K562 (cell line): ENCODE measurements at places on chromosomes 6 and 20.

GRCh38 chr6:13795041-13795750 is 19.2 kb downstream of the MCUR1 start:
- peak; percentile 75 for DNase-seq

GRCh38 chr20:5863040-5863833 is 87.1 kb downstream of the TRMT6 start:
- no peak for DNase-seq

DNA sequence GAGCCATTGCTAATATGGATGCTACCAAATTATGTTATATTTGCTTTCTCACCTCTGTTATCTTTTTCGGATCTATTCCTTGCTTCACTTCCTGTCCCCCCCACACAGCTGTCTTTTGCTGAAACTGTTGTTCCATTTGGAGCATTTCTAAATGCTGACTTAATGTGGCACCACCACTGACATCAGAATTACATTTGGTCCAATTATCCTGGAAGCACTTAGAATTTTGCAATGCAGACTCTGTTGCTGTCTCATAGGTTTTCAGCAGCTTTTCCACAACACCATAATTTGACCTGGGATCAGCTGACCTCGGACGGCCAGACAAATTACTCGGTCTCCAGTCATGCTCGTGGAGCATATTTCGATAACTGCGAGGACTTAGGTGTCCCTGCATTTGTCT is 12.8 kb downstream of the KIAA0408 start:
- no peak for DNase-seq

DNA sequence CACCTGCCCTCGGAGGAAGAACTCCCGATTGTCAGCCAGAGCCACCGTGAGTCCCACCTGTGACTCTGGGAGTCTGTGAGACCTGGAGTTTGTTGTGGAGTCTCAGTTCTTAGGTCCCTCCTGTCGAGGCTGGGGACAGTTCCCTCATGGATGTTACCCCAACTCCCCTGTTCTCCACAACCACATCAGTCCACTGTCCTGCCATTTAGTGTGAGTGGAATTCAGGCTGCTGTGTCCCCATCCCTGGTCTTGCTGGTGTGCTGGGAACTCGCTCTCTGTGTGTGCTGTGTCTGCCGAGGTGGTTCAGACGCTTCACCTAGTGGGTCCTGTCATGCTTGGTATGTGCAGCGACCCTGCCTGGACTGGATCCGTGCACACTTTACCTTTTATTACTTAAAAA is 163.2 kb downstream of the DTNBP1 start:
- DNase-seq, result no peak

GRCh38 chr6:85669735-85670194 is 27.1 kb upstream of the SYNCRIP start:
- DNase-seq, result no peak

- no peak for DNase-seq
These were observed 188.2 kb upstream of the PRND start for GRCh38 chr20:4533368-4534133.

- DNase-seq, result peak; percentile 72
These were observed 4.8 kb downstream of the TRIM10 start for GRCh38 chr6:30156262-30156599.

DNA sequence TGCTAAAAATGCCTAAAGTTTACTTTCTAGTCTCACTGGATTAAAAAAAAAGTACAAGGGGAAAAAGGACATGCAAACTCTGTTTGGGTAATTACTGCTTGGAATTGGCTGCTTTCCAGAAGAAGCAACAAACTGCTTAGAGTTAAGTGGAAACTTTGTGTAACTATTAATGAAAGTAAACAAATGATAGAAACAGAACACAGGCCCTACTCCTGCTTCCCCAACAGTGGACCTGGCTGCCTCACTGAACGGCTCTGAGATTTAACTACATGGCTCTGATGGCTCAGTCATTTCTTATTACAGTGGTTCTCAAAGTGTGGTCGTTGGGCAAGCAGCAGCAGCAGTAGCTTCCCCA is 108.5 kb downstream of the MAN1A1 start:
- DNase-seq, result no peak

GRCh38 chr6:82616386-82617028 is 252.9 kb downstream of the TPBG start:
- no peak for DNase-seq

DNA sequence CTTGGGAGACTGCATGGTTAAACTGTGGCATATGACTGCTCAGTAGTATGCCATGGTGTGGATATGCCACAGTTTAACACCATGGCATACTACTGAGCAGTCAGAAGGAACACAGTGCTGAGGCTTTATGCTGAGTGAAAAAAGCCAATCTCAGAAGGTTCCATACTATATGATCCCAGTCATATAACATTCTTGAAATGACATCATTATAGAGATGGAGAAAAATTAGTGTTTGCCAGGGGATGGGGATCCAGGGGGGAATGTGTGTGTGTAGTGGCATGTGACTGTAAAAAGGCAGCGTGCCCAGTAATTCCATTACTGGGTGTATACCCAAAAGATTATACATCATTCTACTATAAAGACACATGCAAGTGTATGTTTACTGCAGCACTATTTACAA is 85.8 kb downstream of the FOXF2 start:
- DNase-seq, result no peak

DNA sequence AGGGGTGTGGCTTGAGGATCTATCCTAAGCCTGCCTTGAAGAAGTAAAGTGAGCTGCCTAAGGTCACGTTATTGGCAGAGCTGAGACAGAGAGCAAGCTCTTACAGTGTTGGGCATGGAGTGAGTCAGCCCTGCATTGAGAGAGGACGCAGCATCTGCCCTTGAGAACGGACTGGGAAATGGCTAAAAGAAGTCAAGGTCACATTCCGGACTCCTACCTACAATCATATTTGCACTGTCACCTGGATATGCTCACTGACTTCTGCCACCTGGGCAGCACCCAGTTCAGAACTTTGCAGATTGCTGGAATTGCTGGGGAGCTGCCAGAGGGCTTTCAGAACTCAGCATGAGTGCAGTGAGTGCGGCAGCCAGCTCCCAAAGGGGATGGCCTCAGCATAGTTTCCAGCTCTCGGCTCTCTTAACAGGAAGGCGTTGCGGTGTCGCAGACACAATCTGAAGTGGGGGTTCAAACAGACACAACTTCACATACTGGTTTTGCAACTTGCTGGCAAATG is 199.3 kb upstream of the SGK1 start:
- peak; percentile 24 for DNase-seq

GRCh38 chr6:164396071-164397047 is 913.0 kb downstream of the C6orf118 start:
- DNase-seq, result no peak

DNA sequence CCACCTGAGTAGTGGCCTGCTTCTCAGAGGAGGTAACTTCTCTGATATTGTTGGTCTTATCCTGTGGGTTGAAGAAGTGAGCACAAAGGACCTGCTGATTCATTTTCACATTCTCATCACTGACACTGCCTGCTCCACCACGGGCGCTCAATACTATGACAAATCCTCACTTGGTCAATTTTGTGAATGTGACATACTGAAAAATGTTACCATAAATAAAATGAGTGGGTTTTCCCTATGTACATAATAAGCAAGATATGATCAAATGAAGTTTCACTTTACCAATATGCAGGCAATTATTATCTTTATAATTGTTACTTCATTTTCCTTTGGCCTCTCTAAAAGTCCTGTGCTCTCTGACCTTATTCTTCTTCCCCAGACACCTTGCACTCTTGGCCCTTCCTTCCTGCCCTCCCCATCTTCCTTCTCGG is 71.5 kb upstream of the RIPOR2 start:
- no peak for DNase-seq

- DNase-seq, result no peak
These were observed 5.6 kb upstream of the CEP85L start for GRCh38 chr6:118656847-118657451.

DNA sequence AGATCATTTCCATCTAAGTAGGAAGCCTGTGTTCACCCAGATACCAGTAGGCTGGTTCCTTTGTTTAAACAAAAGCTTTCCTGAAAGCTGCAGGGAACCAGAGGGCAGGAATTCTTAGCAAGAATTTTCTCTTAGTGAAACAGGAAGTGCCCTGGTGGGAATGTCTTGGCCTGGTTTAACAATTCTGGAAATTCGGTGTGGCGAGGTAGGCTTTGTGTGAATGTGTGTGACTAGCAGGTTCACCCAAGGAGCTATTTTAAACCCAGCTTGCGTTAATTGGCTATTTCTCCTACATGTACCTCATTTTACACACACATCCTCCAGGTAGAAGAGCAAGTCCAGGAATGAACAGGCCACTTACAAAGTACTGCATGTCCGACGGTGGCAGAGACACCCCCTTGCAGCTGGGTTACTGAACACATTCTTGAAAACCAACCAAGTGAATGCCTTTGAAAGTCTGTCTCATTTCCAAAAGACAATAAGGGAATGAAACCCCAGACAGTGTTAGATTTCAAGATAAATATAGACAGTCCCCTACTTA is 64.6 kb downstream of the GFOD1 start:
- no peak for DNase-seq

DNA sequence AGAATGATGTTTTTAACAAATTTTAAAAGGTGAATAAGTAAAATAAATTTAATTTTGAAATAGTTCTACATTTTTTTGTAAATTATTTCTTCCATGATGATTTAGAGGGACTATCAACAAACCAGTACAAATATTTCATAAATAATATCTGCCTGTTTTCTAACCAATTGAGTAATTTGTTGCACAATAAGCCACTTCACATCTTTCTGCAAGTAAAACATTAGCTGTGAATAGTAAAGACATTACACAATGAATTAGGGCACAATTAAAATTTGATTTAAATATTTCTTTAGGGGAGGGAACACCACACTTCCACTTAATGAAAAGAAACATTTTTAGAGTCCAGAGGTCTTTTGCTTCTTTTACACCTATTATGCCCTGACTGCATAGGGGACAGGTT is 118.4 kb upstream of the PTPRK start:
- DNase-seq, result no peak

DNA sequence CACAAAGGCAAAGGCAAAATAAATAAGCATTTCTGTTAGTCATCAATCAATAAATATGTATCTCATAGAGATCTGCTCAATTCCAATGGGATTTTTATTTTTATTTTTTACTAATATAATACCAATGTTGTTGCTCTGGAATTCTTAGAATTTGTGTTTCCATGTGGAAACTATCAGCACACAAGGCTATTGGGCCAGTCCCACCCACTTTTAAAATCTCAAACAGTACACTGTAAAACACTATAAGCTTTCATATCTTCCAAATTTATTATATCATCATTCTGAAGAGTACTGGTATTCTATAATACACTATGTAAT is 563.8 kb upstream of the MARCKS start:
- DNase-seq, result no peak

GRCh38 chr6:150915880-150916265 is 50.4 kb downstream of the MTHFD1L start:
- DNase-seq, result no peak

- DNase-seq, result peak; percentile 46
These were observed 14.5 kb downstream of the ADISSP start for GRCh38 chr20:3753098-3753497.

- DNase-seq, result no peak
These were observed 50.0 kb upstream of the RNGTT start for GRCh38 chr6:89013438-89013837.

GRCh38 chr6:30743099-30744053 is 889 bp upstream of the FLOT1 start:
- peak; percentile 57 for DNase-seq

GRCh38 chr6:157095569-157095968 is 227.8 kb downstream of the TMEM242 start:
- no peak for DNase-seq

DNA sequence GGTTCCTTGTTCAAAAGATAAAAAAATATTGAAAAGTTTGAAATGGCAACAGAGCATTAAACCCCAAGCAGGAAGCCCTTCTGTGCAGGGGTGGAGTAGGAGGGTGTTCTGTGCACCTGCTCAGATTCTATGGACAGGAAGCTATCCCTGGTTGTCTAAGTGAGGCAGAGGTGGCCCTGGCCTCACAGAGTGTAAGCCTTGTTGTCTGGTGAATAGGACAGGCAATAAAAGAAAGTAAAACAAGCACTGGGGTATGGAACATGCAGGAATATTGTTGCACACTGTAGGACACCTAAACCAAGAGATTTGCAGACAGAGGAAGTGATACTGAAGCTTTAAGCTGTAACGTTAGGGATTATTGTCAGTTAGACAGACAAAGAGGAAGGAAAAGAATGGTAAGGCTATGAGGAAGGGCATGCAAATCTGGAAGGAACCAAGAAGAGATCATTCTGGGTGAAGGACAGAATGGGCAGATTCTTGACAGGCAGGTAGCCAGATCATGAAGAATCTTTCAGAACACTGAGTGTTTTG is 66.8 kb downstream of the TBC1D7 start:
- no peak for DNase-seq

DNA sequence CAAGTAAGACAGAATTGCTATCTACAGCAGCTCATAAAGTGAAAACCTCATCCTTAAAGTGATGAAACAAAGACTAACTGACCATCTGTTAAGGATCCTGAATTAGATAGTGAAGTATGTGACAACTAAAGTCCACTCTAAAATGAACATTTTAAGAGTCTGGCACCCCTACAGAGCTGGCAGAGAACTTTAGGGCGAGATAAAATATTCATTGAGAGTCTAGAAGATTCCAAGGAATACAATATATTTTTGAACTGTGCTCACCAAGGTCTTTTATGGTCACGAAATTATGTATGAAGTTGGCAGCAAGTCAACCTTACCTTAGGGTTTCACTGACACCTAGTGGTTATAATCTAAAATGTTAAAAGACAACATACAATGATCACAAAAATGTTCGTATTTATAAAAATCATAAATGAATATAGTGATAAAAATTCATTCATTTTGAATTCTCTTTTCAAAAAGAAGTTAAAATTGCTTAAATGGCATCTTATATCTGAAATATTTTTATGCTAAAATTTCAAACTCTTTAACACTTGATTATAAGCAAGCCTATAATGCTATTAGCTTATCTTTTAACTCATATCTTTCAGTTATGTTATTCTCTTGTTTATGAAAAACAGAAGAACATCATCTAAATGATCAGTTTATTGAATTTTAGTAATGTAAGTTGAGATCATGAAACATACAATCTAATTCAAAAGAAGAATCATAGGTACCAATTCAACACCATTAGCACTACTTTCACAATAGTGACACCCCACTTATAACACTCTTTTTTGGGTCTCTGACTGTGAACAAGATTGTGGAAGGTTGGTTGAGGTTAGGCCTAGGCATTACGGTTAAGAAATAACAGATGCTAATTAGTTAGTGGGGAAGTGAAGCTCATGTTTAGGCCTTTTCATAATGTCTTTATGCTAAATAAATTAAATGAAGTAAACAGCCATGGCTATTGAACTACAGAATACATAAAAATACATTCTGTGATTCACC is 27.5 kb downstream of the RSPH3 start:
- peak; percentile 71 for DNase-seq

DNA sequence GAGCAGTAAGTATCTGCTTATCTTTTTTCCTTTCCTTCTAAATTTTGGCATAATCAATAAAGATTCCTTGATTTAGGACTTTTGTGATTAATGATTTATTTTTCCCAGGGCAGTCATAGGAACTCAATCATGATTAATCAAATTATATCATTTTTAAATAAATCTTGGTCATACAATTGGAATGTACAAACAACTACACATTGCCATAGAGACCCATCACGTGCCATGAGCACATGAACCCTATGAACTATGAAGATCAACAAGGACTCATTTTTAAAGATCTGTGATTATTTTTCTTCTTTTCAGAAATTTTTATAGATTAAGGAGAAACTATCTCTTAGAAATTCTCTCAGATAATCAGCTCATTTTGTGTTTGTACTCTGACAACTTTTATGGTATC is 622.4 kb downstream of the BCKDHB start:
- DNase-seq, result no peak
